ENCODE measurements at places on chromosomes 2 and 18.

DNA sequence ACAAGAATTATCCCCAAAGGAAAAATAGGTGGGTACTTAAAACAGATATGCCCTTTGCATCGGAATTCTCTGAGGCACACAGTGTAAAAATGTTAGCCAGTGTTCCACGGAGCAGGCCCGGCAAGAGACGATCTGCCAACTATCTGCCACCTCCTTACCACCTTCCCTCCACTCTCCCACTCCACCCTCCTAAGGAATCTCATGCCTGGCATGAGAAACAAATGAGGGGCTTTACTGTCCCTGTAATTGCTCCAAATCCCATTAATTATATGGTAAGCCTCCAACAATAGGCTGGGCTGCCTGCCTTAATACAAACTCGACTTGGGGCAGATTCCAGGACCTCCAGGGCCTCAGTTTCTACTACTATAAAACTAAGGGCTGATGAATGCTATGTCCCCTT, 102.3 kb downstream of the ZBTB7C start:
- DNase-seq: no peak

- peak; percentile 86 for DNase-seq
Measured at GRCh38 chr2:237739101-237739500, 59.5 kb upstream of the RBM44 start.

DNA sequence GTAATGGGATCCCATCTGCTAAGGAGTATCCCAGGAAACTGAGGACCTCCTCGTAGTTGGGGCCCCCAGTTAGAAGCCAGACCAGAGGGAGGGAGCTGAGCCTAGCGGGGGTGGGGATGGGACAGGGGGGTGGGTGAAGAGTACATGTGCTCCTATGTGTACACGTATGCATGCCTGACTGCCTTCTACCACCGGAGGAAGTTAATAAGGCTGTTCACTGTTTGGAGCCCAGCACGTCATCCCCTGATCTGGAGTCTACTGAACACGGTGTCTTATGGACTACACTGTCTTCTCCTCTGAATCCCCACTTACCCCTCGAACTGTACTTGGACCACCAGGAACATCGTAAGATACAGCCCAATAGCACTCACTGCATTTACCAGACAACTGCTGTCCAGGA, 68.5 kb downstream of the SFXN5 start:
- DNase-seq: peak; percentile 46

DNA sequence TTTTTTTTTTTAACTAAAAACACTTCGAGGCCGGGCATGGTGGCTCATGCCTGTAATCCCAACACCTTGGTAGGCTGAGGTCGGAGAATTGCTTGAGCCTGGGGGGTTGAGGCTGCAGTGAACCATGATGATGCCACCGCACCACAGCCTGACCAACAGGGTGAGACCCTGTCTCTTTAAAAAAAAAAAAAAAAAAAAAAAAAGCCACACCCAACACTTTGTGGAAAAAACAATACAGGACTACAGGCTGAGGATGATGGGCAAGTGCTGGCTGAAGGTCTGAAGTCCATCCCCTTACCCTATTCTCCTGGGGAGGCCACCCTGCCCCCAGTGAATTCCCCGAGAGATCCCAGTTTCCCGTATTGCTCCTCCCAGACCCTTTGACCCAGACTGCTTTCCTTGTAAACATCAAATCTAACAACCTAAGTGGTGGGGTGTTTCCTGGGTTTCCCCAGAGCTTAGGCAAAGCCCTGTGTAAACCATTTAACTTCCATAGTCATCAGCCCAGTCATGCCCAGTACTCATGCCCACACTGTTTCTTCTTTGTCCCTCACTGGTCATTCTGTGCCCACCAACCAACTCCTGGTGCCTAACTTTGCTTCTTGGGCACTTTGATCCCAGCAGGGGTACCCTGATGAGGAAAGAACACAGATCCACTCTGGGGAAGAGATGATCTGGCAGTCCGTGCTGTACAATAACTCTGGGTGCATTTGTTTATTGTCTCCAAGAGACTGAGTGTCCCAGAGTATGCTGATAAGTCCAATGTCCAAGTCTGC, 5.8 kb upstream of the TMEM37 start:
- DNase-seq: no peak

DNA sequence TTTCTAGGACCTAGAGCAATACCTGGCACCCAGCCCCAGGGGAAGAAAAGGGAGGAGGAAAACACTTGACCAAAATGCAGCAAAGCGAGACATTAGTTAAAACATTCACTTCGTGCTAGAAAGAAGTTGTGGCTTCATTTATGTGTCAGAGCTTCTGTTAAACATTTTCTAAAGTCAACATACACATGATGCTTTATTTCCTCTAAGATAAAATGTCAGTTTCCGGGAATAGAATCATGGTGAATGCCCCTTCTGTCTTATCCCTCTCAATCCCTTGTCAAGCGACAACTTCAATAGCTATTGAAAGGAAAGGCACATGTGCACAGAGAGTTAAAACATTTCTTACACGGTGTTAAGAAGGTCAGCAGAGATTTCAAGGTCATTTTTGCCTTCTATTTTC, 404.6 kb upstream of the CWC22 start:
- DNase-seq: no peak

DNA sequence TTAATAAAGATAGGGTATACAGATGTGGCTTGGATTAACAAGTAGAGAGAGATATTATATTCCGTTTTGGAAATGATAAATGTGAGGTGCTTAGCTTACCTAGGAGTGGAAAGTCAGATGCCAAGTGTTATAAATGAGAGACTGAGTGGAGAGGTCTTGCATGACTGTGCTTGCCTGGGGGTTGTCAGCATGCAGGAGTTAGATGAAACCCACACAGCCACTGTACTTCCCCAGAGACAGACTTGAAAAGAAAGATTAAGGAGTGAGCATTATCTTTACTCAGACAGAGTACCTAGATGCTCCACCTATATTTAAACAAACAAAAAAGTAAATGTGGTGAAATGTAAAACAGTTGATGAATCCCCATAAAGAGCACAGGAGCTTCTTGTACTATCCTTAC, 482.7 kb downstream of the RIT2 start:
- no peak for DNase-seq

- no peak for DNase-seq
Measured at GRCh38 chr2:64738026-64738425, 84.3 kb upstream of the SERTAD2 start.

DNA sequence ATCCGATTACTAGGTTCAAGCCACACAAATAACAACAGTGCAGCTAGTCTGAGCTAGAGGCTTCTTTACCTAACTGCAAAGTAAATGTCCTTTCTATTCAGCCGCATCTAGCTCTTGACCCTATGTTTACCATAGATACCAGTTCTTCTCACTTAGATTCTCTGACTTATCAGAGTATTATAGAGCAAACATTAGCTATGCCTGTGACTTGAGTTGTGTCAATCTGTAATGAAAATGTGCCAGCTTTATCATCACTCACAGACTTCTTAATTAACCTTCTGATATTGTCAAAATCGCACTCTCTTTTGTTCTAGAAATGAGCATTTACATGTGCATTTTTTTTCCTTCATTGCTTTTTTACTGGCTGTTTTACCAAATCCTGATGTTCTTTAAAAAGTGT, 79.9 kb downstream of the BCL11A start:
- no peak for DNase-seq

- DNase-seq: no peak
Measured at GRCh38 chr18:13007248-13007560, 16.0 kb downstream of the CEP192 start.

DNA sequence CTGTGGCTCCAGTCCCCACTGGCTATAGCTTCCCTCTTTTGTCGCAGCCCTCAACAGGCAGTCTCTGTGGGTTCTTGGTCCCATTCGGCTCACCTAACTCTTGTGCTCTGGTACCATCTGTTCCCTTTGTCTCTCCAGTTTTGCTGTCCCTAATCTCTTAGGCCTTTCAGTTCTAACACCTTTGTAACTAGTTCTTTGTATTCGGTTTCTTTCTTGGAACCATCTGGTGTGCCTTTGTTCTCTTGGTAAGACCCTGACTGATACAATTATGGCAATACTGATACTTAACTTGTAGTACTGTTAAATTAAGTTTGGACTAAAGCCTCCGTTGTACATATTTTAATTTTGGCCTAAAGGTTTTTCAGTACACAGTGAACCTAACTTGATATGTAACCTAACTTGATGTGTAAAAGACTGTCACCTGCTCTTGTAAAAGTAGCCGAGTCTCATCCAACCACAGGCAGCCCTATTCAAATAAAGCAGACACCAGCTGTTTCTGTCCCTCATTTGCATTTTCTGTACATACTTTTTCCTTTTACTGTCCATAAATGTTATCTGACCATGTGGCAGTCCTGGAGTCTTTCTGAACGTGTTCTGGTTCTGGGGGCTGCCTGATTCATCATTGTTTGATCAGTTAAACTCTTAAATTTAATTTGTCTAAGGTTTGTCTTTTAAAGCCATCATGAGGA, 4.8 kb upstream of the MRPL44 start:
- DNase-seq: no peak

- no peak for DNase-seq
Measured at GRCh38 chr18:76920974-76921373, 98.6 kb downstream of the ZNF236 start.

- DNase-seq: no peak
Measured at GRCh38 chr2:129762386-129763189, 216.9 kb upstream of the RAB6C start.

GRCh38 chr2:97736608-97737330, 23.4 kb downstream of the ZAP70 start:
- no peak for DNase-seq

DNA sequence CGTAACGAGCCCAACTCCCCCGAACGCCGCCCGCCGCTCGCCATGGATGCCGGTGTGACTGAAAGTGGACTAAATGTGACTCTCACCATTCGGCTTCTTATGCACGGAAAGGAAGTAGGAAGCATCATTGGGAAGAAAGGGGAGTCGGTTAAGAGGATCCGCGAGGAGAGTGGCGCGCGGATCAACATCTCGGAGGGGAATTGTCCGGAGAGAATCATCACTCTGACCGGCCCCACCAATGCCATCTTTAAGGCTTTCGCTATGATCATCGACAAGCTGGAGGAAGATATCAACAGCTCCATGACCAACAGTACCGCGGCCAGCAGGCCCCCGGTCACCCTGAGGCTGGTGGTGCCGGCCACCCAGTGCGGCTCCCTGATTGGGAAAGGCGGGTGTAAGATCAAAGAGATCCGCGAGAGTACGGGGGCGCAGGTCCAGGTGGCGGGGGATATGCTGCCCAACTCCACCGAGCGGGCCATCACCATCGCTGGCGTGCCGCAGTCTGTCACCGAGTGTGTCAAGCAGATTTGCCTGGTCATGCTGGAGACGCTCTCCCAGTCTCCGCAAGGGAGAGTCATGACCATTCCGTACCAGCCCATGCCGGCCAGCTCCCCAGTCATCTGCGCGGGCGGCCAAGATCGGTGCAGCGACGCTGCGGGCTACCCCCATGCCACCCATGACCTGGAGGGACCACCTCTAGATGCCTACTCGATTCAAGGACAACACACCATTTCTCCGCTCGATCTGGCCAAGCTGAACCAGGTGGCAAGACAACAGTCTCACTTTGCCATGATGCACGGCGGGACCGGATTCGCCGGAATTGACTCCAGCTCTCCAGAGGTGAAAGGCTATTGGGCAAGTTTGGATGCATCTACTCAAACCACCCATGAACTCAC, 673 bp downstream of the PCBP1 start:
- no peak for DNase-seq

DNA sequence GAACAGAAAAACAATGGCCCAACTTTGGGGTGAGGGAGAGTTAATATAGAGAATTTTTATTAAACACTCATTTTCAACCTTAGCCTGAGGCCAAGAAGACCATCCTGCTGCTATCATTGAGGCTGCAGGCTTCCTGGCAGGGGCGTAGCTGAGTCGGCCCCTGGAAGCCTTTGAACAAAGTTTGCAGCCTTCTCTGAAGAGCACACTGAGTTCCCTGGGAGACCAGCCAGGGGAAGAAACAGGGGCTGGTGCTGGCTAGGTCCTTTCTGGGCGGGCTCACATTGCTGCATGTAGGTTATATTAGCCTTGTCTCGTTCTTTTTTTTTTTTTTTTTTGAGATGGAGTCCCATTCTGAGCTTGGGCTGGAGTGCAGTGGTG, 126.8 kb upstream of the HS6ST1 start:
- peak; percentile 19 for DNase-seq

GRCh38 chr2:238256594-238257104, 16.8 kb upstream of the HES6 start:
- DNase-seq: no peak

DNA sequence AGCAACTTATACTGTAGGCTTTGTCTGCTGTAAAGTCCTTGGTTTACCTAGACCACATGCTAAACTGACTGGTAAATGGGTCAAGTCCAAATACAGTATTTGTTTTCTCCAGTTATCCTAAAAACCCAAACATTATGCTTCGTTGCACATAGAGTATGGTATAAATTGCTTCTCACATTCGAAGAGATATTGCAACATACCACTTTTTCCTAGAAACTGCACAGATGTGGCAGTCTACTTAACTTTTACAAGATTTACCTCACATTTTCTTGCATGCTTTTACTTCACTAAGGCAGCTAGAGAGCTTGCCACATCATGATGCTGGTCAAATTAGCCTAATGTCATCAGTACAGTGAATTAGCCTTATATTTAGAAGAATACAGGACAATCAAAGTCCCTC, 66.0 kb upstream of the SCN7A start:
- DNase-seq: no peak

DNA sequence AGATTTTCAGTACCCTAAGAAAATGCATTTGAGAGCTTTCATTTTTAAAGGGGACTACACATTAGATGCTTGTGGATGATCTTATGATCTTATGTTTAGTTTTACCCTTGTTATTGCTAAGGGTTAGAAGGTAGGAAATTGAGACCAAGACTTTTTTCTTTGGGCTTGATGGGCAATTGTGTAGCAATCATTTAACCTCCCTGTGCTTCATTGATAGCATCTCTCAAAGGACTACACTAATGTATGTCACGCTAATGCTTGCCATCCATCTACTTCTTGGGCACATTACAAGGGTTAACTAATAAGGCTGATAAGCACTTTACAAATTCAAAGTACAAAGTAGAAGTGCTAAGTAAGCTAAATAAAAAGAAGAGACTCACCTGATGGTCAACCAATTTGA, 189.3 kb upstream of the LRP1B start:
- DNase-seq: no peak

- DNase-seq: no peak
Measured at GRCh38 chr2:36753706-36754221, 57.3 kb downstream of the VIT start.

- DNase-seq: no peak
Measured at GRCh38 chr18:69659142-69659651, 258.5 kb downstream of the DOK6 start.

All from vagina (tissue), 2 donors.